GM23248 (cell line): ENCODE measurements at places on chromosomes 6 and 20.

- DNase-seq = peak; percentile 94
Observed at GRCh38 chr6:150142097-150142669, 661 bp upstream of the PPP1R14C start.

DNA sequence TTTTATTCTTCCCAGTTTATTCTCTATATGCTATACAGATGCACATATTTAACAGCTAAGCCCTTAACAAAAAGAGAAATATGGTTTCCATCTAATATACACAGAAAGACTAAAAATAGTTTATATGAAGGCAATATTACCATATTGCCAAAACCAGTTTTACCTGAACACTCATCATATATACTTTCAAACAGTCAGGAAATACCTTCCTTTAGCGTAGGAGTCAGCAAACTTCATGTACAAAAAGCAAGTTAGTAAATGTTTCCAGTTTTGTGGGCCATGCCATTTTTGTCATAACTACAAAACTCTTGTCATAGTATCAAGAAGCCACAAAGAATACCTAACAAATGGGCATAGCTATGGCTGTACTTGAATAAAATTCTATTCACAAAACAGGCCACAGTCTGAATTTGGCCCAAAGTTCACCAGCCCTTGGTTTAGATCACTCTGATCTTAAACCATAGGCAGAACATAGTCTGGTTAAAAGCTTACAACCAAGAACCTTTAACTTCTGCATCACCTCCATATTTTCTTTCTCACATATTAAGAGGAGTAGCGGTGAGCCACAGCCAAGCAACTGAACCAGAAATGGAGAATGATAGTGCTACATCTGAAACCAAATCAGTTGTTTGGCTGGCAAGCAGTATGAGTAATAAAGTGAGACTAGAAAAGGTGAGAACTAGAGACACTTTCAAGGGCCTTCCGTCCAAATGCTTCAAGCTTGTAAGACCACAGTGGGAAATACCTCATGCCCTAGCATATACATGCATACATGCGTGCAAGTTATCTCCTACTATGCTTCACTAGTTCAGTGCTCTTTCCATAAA is 116.6 kb downstream of the PTPRK start:
- no peak for DNase-seq

GRCh38 chr20:58523072-58523970 is 8.1 kb upstream of the APCDD1L start:
- DNase-seq = no peak

DNA sequence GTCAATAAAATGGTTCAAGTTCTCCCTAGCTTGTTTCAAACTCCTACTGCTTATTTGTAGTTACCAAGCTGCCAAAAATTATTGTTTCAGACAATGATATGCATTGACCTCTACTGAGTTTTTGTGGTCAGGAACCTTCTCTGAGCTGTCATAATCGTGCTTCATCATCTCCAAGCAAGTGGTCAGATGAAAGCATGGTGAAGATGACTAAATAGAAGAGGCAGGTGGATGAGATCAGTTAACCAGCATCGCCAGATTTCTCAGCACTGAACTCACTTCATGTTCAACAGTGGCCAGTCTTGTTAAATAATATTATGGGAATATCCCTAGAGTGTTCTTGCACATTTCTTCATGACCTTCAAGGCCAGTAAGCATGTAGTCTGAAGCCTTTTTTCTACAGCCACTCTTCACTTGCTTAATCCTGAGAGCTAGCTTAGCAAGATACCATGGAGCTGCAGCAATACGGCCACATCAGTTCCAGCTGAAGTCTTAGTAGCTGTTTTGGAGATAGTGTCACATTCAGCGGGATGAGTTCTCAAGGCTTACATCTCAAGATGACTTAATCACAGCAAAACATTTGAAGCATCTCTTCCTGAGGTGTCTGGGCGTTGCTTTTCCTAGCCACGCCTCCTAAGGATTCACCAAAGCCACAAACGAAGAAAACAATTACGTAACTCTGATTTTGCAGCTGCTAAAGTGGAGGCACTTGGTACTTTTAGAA is 101.6 kb upstream of the TMEM30A start:
- DNase-seq = peak; percentile 33

- DNase-seq = no peak
Observed at GRCh38 chr20:43345676-43346075, 112.0 kb upstream of the SRSF6 start.

GRCh38 chr6:30885999-30886896 is 1.9 kb downstream of the DDR1 start:
- DNase-seq = peak; percentile 93

- DNase-seq = no peak
Observed at GRCh38 chr6:160254467-160255312, 3.9 kb downstream of the SLC22A2 start.

GRCh38 chr20:19937651-19938420 is 79.3 kb upstream of the NAA20 start:
- no peak for DNase-seq

DNA sequence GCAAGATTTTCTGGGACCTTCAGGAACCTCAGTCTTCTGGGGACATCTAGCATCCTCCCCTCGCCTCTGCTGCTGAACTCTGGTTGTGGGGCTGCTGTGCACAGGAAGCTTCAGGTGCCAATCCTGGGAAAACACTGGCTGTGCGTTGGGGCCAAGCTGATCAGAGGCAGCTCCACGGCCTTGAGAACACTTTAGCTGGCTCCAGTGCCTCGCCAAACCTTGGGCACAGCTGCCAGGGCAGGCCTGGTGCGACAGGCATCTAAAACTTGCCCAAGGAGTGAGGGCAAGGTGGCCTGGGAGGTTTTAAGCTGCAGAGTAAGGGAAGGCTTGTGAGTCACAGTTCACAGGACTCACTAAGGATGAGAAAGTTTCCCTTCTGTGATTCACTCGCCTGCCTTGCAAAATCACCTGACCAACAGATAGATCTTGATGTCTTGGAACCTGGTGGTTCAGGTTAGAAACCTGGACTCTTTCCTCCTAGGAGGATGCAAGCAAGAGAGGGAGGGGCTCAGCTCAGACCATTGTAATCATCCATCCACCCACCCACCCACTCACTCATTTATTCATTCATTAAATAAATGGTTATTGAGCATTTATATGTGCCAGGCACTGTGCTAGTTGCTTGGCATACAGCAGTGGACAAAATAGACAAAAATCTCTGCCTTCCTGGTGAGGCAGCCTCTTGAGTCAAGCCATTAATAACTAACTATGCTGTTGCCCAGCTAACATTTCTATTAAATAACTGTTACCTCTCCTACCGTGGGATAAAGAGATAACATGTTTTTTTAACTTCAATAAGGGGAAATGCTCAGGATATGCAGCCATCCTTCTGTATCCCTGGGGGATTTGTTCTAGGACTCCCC is 2.5 kb upstream of the SPATS1 start:
- DNase-seq = peak; percentile 79

GRCh38 chr6:150981095-150981494 is 115.6 kb downstream of the MTHFD1L start:
- DNase-seq = no peak

DNA sequence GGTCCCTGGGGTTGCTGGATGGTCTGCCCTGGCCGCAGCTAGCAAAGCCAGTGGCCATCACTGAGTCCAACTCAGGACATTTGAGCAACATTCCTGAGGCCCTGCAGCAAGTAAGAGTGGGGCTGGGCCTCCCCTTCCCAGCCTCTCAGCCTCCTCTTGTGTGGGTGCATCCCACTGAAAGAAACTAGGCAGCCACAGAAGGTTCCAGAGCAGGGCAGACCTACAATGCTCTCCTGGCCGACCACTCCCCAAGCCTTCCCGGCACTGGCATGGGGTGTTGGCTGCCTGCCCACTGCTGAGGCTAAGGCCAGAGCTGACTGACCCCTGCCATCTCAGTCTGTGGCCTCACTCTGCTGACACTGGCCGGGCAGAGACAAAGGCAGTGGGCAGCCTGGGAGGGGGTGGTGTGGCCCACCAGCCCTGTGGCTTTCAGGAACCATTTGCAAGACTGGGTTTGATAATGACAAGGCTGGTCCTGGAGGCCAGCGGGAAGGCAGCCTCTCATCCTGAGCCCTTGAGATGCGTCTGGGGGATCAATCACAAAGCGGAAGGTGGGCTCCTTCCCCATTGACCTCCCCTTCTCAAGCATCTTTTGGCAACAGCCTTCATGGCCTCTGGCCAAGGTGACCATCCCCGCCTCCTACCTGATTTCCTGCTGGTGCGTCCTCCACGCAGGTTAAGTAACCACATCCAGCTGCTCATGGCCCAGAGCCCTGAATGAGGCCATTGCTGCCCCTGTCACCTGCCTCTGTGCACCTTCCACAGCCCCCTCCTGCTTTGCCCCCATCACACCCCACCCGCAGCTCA is 9.6 kb downstream of the DLGAP4 start:
- no peak for DNase-seq

DNA sequence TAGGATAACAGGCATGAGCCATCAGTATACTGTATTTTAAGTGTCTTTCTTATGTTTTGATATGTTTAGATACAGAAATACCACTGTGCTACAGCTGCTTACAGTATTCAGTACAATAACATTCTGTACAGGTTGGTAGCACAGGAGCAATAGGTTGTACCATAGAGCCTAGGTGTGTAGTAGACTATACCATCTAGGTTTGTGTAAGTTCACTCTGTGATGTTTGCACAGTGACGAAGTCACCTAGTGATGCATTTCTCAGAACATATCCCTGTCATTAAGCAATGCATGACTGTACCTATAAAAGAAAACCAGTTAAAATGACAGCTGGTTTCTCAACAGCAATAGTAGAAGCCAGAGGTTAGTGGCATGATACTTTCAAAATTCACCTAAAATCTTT is 3.0 kb upstream of the ZBTB24 start:
- no peak for DNase-seq

DNA sequence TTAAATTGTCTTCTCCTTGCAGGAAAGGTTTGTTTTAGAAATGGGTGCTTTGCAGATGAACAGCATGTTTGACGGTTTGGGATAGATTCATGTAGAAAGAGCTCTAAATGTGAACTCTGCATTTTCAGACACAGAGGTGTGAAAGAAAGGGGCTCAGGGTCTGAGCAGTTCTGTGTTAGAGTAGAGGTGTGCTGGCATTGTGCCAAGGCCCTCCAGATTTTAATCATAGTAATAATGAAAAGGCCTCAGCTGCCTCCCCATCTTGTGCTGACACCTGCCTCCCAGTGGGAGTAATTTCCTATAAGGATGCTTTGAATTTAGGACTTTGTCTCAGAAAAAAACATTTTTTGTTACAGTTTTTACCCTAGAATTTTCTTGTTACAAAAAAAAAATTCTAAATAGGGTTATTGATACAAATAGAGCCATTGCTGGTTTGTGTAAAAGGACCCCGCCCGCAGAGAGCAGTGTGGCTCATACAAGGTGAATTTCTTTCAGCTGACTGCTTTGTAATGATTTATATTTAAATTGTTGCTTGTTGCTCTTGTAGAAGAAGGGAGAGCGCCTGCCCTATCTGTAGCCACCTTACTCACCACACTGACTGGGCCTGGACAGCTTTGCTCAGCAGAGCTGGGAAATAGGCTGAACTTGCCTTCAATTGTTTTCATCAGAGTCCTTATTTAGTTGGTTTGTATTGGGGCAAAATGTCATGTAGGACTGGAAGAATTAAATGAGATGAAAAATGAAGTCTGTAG is 294.5 kb downstream of the ZFAND3 start:
- no peak for DNase-seq

GRCh38 chr6:84641076-84641475 is 123.3 kb downstream of the TBX18 start:
- DNase-seq = no peak

DNA sequence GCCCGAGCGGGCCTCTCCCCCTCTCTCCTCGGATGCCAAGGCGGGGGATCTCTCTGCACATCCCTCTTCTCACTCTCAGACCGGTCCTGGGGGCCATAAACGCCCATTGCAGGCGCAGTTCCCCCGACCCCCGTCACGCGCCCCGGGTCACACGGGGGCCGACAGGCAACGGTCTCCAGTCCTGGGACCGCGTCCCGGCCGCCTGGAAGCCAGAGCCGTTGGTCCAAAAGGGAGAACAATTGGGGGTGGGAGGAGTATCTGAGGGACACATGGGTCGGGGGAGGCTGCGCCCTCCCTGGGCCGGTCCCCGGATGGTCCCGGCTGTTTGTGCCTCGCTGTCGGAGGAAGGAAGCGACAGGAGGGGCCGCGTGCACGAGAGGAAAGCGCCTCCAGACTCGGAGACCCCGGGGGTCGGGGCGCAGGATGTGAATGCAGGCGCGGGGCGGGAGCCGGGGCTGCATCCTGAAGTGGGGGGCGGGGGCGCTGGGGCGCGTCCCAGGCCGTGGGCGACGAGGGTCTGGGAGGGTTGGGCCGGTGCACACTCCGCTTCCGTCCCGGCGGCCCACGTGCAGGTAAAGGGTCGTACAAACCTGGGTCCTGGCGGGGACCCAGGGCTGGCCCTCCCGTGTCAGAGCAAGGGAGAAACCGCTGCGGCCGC is 903 bp downstream of the SLC4A11 start:
- no peak for DNase-seq

GRCh38 chr6:150685860-150686259 is 86.2 kb downstream of the PLEKHG1 start:
- peak; percentile 43 for DNase-seq
